ENCODE measurements at places on chromosomes 4 and X.

DNA sequence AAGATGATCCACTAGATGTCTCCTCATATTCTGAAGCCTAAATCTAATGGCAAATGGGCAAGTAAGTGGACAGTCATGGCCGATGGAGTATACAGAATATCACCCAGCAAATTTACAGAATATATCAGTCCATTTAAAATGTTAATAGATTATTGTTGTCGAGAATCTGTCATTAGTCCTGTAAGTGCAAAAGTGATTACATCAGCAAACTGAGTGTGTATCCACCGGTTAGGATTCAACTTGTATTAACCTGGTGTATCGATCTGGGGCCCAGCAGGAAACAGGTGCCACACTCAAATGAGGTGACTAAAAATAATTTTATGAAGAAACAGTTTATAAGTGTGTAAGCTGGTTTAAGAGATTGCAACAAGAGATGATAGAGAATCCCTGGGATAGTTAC, 367.9 kb upstream of the FAM47C start:
- no peak for DNase-seq

- peak; percentile 20 for DNase-seq
These were observed 129.5 kb downstream of the LARP7 start for GRCh38 chr4:112766422-112766821.

GRCh38 chr4:53592686-53593501, 1.6 kb upstream of the LNX1 start:
- no peak for DNase-seq

DNA sequence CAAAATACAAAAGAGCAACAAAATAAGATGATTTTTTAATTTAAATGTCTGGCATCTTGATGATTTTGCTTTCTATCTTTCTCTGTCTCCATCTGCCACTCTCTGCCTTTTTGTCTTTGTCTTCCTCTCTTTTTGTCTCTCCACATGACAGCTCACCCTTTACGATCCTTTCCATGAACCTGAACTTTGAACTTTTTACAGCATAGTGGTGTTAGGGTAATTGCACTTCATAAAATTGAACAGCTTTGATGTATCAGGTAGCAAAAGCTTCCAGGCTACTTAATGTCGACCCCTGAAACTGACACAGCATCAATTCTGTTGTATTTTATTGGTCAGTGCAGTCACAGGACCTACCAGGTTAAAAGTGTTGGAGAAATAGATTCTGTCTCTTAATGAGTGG, 1517.0 kb downstream of the ADGRL3 start:
- DNase-seq = no peak

DNA sequence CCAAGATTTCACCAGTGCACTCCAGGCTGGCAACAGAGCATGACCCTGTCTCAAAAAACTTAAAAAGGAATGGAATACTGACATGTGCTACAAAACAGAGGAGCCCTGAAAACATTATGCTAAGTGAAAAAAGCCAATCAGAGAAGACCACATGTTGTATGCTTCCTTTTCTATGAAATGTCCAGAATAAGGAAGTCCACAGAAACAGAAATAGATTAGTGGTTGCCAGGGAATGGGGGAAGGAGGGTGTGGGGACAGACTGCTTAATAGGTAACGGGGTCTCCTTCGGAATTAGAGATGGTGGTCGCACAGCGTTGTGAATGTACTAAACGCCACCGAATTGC, 30.1 kb upstream of the KIAA0232 start:
- no peak for DNase-seq

DNA sequence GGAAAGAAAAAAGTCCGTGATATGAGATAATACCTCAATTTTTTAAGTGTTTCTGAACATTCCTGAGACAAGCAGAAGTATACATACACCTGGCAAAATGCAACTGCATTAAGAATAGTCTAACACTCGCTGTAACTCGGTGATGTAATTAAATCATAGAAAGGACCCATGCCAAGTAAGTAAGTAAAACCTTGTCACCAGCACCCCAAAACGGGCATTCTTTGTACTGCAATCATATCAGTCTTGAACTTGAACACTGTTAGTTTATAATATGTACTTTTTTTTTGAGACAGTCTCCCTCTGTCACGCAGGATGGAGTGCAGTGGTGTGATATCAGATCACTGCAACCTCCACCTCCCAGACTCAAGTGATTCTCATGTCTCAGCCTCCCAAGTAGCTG, 47.4 kb downstream of the SMIM14 start:
- DNase-seq = no peak

GRCh38 chr4:66613591-66613990, 931.7 kb downstream of the CENPC start:
- no peak for DNase-seq

- no peak for DNase-seq
These were observed 4.3 kb downstream of the FGFRL1 start for GRCh38 chr4:1015746-1016145.

GRCh38 chr4:170887396-170887795, 797.6 kb upstream of the AADAT start:
- DNase-seq = no peak
